ENCODE measurements at places on chromosomes 7 and 10. TPM values are rescaled to one million over a fixed set of nuclear protein-coding genes. Genes with fewer than 3 reads are reported as not detected.

DNA sequence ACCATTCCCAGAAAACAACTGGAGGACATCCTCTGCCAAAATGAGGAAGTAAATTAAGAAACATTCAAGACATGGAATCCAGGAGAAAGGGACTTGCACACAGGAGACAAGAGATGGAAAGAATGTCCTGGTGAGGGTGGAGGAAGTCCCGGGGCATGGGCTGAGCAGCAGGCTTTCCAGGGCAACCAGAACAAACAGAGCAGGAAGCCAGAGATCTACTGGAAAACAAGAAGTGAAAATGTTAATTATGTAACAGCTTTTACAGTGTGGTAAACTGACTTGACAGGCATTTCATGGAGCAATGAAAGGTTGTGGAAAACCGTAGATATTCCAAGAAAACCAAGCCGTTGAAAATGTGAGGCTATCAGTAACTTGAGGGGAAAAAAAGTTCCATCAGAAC is 55.2 kb upstream of the ZNF746 start:
- H3K27me3 ChIP-seq, result no peaks in the 10 kb centered on the region
- H3K36me3 ChIP-seq, result peaks cover 84% of the 10 kb centered on the region
- DNase-seq, result no peak
- no peak overlapping the region for H3K27ac ChIP-seq
- no peak overlapping the region for H3K4me3 ChIP-seq
- H3K4me1 ChIP-seq, result no peaks in the 10 kb centered on the region

GRCh38 chr7:14793151-14793550 is 109.4 kb downstream of the DGKB start:
- H3K27ac ChIP-seq, result no peak overlapping the region
- no peak for DNase-seq
- H3K36me3 ChIP-seq, result no peaks in the 10 kb centered on the region
- H3K4me1 ChIP-seq, result no peaks in the 10 kb centered on the region
- no peaks in the 10 kb centered on the region for H3K27me3 ChIP-seq

The APBB1IP gene
- total RNA-seq, result 47.4 TPM

DNA sequence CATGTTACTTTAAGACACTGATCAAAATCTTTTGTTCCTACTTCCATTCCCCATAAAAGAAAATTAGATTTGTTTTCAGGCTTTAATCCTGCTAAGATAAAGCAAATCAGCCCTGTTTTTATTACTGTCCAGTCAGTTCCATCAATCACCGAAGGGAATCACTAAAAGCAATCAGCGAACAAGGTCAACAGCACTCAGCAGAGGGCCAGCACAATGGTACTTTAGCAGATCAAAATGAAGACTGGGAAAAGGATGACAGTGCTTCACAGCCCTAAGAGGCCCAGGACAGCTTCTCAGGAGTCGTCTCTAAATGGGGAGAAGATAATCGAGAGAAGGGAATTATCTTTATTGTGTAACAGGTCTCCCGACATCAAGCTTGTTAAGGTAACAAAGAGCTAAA is 32.7 kb downstream of the SEM1 start:
- no peak for DNase-seq
- H3K36me3 ChIP-seq, result peaks cover 12% of the 10 kb centered on the region
- H3K4me3 ChIP-seq, result no peak overlapping the region
- H3K27me3 ChIP-seq, result no peaks in the 10 kb centered on the region
- H3K4me1 ChIP-seq, result peaks cover 6% of the 10 kb centered on the region

The GARIN1A gene
- 0.48 TPM for total RNA-seq

DNA sequence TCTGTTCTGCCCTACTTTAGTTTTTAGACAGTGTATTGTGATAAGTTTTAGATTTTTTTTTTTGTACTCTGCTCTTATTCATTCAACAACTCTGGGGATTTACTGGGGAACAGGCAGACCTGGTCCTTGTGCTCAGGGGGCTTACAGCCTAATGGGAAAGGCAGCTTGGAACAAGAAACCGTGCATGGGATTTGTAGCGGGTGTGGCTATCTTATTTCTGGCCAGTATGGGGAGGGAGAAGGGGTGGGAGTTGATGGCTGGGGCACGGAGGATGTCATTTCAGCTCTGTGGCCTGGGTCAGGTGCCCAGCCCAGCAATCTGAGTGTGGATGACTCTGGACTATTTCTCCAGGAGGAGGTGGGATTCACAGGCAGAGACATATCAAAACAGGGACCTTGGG is 47.0 kb downstream of the GRK5 start:
- no peaks in the 10 kb centered on the region for H3K27me3 ChIP-seq
- no peak overlapping the region for H3K4me3 ChIP-seq
- no peak for DNase-seq
- H3K36me3 ChIP-seq, result peaks cover 2% of the 10 kb centered on the region

GRCh38 chr7:151628846-151629604 is 109.3 kb upstream of the RHEB start:
- no peak overlapping the region for H3K27ac ChIP-seq
- no peaks in the 10 kb centered on the region for H3K27me3 ChIP-seq
- no peak overlapping the region for H3K4me3 ChIP-seq
- DNase-seq, result no peak

- H3K27ac ChIP-seq, result no peak overlapping the region
- H3K36me3 ChIP-seq, result no peaks in the 10 kb centered on the region
- DNase-seq, result no peak
- H3K4me3 ChIP-seq, result no peak overlapping the region
- H3K27me3 ChIP-seq, result no peaks in the 10 kb centered on the region
Measured at GRCh38 chr7:77184463-77184862, 15.2 kb downstream of the FGL2 start.

DNA sequence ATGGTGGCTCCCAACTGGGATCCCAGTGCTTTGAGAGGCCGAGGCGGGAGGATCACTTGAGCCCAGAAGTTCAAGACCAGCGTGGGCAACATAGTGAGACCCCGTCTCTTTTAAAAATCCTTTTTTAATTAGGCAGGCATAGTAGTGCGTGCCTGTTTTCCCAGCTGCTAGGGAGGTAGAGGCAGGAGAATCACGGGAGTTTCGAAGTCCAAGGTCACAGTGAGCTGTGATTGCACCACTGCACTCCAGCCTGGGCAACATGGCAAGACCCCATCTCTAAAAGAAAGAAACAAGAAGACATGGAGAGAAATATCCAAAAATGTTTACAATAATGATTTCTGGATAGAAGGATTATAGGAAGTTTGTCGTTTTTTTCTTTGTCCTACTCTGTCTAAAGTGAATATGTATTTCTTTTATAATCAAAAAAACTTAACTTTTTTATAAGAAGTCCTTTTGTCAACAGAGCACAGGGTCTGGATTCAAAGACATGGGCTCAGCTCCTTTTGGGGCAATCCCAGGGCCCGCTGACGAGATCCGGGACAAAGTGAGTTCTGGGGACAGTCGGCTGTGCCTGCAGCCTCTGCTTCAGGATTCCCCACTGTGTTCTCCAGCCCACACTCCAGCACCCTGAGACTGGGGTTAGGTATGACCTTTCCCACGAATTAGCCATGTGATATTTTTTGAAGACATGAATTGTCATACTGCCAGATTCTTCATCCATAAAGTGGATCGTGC is 45.6 kb downstream of the PDGFA start:
- no peak overlapping the region for H3K27ac ChIP-seq
- no peak overlapping the region for H3K4me3 ChIP-seq
- DNase-seq, result no peak
- H3K36me3 ChIP-seq, result no peaks in the 10 kb centered on the region

The CDHR3 gene
- total RNA-seq, result 0.80 TPM

DNA sequence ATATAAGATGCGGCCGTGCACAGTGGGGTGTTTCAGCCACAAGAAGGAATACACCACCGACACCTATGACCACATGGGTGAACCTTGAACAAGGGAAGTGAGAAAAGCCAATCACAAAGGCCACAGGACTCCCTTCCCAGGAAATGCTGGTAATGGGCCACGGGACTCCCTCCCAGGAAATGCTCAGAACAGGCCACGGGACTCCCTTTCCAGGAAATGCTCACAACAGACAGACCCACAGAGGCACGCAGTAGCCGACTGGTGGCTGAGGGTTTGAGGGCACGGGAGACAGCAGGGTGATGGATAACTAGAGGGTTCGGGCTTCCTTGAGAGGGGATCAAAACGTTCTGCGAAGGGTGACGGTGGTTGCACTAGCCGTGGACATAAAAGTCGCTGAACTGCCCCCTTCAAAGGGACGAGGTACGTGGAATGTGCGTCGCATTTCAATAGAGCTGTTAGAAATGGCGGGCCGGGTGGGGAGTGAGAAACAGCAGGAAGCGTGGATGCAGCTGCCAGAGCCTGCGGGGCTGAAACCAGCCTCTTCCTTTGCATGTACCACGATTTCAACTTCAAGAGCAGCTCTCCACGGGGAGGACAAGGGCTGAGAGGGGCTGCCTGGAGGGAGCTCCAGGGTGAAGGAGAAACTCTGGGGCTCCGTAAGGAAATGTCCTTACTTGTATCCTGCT is 274.0 kb downstream of the ELFN1 start:
- peaks cover 42% of the 10 kb centered on the region for H3K4me1 ChIP-seq
- H3K4me3 ChIP-seq, result no peak overlapping the region
- H3K27ac ChIP-seq, result no peak overlapping the region
- DNase-seq, result no peak
- peaks cover 1% of the 10 kb centered on the region for H3K36me3 ChIP-seq
